ENCODE measurements at places on chromosomes 1 and 21.

- no peak for DNase-seq
Measured at GRCh38 chr21:40886931-40887330, 40.0 kb upstream of the DSCAM start.

DNA sequence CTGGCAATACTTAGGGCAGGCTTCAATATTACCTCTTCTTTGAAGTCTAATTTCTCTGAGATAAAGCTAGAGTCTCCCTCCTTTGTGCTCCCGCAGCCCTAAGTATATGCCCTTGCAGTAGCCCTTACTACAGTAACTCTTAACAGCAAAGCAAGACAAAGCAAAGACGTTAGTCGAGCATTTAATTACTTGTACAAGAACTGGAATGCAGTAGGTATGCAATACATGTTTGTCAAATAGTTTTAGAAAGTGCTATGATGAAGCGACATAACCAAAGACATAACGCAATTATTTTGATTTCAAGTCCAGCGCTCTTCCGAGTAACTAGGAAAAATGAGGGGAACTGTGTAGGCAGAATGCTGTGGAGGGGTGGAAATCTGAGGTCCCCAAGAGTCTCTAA is 1.6 kb downstream of the P3H1 start:
- DNase-seq = no peak

DNA sequence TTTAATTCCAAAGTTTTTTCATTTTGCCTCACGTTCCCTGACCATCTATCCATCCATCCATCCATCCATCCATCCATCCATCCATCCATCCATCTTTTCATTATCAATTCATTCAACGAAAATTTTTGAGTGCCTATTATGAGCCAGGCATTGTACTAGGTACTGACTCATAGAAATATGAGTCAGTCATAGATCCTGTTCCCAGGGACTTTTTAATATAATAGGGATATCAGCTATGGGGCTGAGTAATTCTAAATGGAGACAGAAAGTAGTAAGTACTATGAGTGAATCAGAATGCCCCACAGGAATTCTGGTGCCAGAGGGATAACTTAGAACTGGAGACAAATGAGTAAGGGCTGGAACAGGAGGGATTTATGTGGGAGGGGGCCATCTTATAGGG is 49.8 kb upstream of the GNG12 start:
- no peak for DNase-seq

- no peak for DNase-seq
Measured at GRCh38 chr1:16175610-16176553, 20.0 kb upstream of the EPHA2 start.

GRCh38 chr1:16677552-16678431 is 11.0 kb upstream of the RNU1-3 start:
- no peak for DNase-seq

- DNase-seq = no peak
Measured at GRCh38 chr1:221098471-221099405, 219.5 kb downstream of the HLX start.

- DNase-seq = no peak
Measured at GRCh38 chr1:211783897-211784296, 46.7 kb downstream of the LPGAT1 start.

GRCh38 chr1:47993416-47993740 is 3.8 kb downstream of the TRABD2B start:
- no peak for DNase-seq

DNA sequence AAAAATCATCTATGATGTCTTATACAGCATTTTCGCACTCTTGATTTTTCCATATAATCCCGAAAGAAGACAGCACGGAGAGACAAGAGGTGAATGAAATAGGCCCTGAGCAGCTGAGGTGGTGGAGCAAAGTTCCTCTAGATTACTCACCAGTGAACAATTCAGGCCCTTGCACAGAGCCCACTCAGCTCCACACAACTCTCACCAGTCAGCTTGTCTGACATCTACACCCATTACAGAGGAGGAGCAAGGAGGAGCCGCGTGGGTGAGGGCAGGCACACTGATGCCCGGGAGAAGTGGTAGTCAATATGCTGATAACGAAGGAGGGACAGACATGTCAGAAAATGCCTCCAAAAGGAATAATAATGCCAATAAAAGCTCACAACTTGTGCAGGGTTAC is 59.9 kb downstream of the DNM3 start:
- DNase-seq = no peak

DNA sequence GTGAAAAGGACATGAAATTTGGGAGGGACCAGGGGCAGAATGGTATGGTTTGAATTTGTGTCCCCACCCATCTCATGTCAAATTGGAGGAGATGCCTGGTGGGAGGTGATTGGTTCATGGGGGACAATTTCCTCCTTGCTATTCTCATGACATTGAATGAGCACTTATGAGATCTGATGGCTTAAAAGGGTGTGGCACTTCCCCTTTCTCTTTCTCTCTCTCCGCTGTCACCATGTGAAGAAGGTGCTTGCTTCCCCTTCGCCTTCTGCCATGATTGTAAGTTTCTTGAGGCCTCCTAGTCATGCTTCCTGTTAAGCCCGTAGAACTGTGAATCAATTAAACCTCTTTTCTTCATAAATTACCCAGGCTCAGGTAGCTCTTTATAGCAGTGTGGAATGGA is 7.6 kb upstream of the GBP4 start:
- no peak for DNase-seq

GRCh38 chr1:61782771-61783170 is 40.5 kb downstream of the PATJ start:
- no peak for DNase-seq

GRCh38 chr1:53343831-53344668 is 16.2 kb upstream of the LRP8 start:
- DNase-seq = no peak

GRCh38 chr1:56927171-56927570 is 38.6 kb downstream of the C8B start:
- DNase-seq = no peak

DNA sequence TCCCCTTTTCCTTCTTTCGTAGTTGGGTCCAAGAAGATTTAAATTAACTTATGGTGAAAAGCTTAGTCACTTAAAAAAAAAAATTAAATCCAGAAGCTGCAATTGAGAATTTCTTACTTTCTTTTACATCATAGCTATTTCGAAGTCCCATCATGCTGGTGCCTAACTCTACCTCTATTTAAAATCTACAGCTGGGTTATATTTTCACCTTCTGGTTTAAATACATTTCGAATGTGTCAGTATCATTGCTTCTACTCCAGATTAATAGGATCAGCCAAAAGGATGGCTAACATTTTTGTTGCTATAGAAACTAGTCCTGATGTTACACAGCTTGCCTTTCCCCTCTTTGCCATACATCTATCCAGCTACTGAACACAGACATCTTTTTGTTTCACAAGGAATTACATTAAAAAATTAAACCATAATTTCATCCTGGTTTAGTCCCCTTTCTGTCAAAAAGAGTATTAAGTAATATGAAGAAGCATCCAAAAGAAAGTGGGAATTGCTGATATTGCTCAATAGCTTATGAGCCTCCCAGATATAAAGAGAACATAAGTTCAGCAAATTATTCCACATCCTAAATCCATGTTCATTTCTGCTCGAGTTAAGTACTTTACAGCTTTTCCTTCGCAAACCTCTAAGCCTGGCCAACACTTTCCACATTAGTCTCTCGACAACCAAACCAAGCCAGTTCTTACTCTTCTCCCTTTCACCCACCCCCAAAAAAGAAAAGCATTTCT is 396.7 kb upstream of the DAB1 start:
- no peak for DNase-seq

DNA sequence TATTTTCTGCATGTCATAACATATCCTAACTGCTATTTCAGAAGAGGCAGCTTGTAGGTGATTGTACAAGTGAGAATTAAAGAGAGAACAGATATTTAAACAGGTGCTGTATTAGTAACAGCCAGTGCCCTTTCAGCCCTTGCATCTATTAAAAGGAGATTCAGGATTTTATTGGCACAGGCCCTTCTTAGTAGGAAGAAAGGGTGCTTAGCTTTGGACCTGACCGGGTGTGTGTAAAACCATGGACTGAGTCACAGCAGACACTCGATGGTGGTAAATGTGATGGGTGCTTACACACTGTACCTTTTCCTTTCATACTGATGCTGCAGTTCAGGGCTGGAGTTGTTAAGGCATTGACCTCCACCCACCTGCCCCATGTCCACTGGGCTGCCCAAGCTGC is 12.7 kb upstream of the CD101 start:
- DNase-seq = no peak

- no peak for DNase-seq
Measured at GRCh38 chr21:18677632-18678031, 274.0 kb upstream of the TMPRSS15 start.

GRCh38 chr1:180428782-180429695 is 73.3 kb downstream of the ACBD6 start:
- no peak for DNase-seq

GRCh38 chr1:44347280-44347679 is 7.8 kb downstream of the ERI3 start:
- DNase-seq = no peak

- peak; percentile 85 for DNase-seq
Measured at GRCh38 chr1:156892190-156893047, 1.1 kb upstream of the PEAR1 start.

DNA sequence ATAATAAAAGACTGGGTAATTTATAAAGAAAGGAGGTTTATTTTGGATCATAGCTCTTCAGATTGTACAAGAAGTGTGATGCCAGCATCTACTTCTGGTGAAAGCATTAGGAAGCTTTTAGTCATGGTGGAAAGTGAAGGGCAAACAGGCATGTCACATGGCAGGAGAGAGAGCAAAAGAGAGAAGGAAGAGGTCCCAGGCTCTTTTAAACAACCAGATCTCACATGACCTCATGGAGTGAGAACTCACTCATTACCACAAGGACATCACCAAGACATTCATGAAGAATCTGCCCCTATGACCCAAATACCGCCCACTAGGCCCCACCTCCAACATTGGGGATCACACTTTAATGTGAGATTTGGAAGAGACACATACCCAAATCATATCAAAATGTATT is 10.0 kb downstream of the RPTN start:
- no peak for DNase-seq

GRCh38 chr1:40789342-40789598 is 5.7 kb downstream of the KCNQ4 start:
- DNase-seq = no peak

DNA sequence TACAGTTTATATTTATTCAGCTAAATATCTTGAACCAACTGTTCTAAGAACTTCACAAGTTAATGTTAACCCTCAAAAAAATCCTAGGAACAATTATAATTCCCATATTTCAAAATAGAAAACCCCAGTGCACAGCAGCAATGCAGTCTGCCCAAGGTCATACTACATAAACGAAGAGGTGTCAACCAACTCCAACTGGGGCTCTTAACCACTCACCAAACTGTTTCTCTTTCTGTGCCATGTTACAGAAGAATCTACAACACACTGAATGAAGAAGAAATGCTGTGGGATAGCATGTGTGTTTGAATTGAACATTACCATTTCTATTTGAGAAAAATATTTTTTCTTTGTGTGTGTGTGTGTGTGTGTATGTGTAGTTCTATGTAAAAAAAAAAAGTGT is 35.7 kb downstream of the EIF4G3 start:
- DNase-seq = no peak

DNA sequence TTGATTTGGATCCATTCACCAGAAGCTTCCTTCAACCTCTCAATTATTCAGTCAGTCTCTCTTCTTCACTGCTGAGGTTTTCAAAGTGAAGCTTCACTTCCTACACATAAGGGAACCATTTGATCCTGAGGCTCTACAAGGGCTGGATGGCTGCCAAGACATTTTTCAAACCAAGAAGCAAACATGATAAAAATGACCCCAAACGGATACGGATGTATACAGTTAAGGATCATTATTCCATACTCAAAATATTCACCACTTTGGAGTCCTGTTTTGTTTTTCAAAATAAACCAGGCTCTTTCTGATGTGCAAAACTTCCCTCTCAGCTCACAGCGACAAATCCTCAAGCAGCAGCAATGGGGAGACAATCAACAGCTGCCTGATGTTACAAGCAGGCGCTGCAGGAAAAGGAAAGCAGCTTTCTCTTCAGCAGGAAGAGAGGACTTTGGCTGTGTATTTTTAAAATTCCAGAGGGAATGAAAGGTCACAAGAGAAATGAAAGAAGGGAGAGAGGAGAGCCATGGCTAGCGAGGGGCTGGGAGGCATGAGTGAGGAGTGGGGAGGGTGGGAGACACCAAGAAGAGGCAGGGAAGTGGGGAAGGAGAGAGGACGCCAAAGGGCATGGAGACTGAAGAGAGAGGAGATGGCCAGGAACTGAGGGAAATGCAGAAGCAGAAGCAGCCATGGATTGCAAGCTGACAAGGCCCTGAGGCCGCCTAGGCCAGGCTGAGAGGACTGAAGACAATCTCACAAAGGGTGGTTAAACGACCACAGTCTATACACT is 145.4 kb downstream of the SLC45A1 start:
- no peak for DNase-seq

DNA sequence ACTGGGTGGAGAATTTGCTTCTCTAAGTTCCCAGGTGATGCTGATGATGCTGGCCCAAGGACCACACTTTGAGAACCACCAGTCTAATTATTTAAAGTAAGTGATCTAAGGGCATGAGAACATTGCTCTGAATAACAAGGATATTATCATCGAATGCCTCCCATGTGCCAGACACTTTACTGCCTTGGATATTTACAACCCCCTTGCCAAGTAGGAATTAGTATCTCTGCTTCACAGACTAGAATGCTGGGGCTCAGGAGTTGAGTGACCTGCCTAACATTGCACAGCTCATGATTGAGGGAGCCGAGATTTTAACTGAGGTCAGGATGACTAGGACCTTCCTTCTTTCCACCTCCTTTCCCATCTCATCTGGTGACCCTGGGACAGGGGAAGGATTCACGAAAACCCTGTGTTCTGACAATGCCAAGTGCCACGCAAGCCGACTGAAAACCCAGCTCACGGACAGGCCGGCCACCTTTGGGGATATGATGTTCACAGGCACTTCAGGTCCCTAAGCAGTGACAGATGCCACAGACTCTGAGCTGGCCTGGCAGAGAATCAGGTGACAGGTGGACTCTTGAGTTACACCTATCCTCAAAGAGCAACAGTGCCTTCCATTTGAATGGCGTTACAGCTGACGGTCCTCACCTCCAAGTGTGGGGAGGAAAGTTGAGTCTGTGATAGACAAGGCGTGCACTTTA is 230.7 kb downstream of the TOMM20 start:
- DNase-seq = no peak

DNA sequence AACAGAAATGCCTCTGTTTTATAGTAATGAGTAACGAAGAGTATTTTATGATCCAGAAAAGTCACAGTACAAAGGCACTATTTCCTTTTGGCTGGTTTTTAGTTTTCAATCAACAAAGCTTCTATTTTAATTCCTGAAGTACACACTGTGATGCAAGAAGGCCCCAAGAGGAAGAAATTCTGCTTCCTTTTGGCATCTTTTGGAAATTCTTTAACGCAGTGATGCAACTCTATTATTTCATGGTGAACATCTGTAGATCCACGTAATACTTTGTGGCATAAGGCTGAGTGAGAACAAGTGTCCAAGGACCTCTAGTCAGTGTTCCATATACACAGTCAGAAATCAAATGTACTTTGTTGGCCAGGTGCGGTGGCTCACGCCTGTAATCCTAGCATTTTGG is 137.5 kb downstream of the TGFB2 start:
- DNase-seq = no peak

GRCh38 chr1:91617285-91617765 is 116.7 kb downstream of the CDC7 start:
- DNase-seq = no peak

Measured in substantia nigra (tissue), 51 donors.